ENCODE measurements at places on chromosomes 4 and X.

GRCh38 chr4:53511014-53511413 lies 80.3 kb downstream of the LNX1 start:
- no peak for DNase-seq

GRCh38 chrX:10133980-10134676 lies 22.6 kb upstream of the CLCN4 start:
- DNase-seq = no peak

DNA sequence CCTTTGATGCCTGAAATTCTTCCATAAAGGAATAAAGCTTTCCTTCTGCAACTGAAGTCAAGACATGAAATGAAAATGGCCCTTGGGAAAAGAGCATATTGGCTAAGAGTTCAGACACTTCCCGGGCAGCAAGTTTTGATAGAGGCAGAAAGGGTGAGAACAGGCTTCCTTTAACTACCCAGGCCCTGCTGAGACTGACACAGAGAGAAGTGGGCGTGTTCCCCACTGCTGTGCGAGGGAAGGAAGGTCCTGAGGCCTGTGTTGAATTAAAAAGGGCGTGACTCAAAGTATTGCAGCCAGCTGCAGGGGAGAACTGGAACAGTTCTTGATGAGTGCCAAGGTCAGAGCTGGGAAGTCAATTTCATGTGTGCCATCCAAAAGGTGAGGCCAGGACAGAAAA lies 33.9 kb upstream of the ADGRG2 start:
- no peak for DNase-seq

- DNase-seq = no peak
These were observed 51.3 kb downstream of the RGS12 start for GRCh38 chr4:3344104-3344503.

GRCh38 chr4:3035674-3036073 lies 38.7 kb downstream of the HTT-AS start:
- DNase-seq = no peak

- no peak for DNase-seq
These were observed 7.4 kb downstream of the FGF2 start for GRCh38 chr4:122833999-122834398.

DNA sequence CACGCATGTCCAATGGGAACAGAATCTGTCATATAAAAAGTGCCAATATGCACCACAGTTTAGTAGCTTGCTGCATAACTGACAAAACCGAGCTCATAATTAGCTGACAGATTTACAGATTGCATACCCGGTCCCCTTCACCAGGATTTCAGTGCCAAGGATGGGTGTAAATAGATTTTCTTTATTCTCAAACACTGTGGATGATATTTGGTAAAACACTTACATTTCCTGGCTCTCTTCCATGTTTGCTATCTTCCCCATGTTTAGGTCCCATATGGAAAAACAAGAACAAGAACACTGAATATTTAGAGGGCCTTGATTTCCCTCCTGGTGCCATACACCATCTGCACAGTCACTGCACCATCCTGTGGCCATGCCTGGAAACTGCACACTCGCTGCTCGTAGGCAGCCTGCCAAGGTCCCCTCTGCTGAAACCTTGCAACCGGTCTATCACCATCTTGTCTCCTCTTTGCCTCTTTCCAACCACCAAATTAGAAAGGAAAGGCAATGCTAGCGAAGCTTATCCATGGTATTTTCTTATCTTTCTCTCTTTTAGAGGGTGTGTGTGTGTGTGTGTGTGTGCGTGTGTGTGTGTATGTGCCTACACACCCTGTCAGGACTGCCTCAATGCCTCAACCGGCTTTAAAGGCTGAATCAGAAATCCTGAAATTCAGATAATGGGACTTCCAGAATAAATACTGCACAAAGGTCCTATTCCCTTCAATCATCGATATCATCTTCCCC lies 124.2 kb upstream of the MBNL3 start:
- DNase-seq = peak; percentile 24

GRCh38 chr4:72112514-72113156 lies 80.8 kb downstream of the NPFFR2 start:
- DNase-seq = no peak

- DNase-seq = no peak
These were observed 2.2 kb upstream of the SRD5A3 start for GRCh38 chr4:55343887-55344286.

- no peak for DNase-seq
These were observed 98.1 kb downstream of the HNRNPD start for GRCh38 chr4:82275431-82276331.

- no peak for DNase-seq
These were observed 408.8 kb downstream of the MAPK10 start for GRCh38 chr4:85951099-85951498.

DNA sequence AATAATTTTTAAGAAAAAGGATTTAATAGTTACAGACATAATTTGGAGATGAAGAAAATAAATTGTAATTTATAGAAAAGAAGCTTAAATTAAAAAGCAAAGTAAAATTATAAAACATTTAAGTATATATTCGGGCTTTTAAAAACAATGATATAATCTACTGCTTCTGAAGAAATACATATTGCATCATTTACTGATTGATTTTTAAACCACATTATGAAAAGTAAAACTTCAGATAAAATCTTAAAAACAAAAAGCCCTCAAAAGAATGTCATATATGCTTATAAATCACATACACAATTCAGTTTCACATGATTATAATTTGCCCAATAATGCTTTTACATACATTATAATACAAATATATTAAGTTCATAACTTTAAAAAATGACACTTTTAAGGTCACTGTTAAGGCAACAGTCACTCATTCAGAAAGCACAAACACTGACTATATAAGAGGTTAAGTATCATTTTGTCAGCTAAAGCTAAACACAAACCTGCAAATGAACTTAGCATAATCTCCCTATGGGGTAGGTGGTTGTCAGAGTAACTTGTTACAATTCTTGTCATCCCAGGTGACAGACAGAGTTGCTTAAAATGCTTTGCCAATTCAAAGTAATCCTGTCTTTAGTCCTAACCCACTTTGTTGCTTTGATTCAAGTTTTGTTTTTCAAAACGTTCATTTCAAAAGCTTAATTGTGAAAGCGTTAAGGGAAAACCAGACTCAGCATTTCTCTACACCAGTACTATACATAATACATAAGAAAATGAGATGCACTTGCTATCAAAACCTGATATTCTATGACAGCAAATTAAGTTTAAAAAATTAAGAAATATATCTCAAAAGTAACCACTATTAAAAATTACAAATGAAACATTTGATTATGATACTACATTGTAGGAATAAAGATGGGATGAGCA lies 90.6 kb upstream of the MAB21L2 start:
- no peak for DNase-seq

DNA sequence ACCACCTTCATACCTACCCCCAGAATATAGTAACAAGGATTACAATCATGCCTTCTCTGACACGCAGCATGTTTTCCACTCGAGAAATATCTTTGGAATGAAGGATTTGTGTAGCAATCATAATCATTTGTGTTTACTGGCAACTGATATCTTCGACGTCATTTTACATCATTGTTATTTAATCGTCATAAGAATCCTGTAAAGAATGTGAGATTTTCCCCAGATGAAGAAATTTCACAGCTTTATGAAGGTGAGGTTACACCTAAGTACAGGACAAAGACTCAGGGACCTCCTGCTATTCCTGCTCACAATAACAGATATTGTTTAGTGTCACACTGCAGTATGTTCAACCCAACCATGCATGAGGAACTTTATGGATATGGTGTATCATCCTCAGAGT lies 198.2 kb upstream of the LDB2 start:
- no peak for DNase-seq

- DNase-seq = no peak
These were observed 908 bp upstream of the TLR6 start for GRCh38 chr4:38857354-38858096.

DNA sequence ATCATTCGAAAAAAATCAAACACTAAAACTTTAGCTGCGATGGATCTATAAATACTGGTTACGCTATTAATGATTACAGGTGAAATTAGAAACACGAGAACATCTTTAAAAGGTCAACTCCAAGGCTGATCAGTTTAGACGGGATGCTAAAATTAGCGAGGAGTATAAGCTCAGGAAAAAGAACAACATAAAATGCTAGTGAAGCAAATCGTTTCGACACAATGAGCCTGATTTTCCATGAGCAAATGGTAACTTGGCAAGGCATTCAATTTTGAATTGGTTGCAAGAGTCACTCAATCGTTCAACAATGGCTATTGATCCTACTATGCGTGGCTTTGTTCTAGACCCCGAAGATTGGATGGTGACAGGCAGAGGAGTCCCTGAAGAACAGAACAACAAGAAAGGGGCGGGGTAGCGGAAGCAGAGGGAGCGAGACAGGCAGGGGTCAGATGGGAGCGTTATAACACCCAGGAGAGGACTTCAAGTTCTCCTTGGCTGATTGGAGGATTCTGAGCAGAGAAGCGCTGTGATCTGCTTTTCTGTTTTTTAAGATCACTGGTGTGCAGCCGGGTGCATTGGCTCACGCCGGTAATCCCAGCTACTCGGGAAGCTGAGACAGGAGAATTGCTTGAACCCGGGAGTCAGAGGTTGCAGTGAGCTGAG lies 146.5 kb downstream of the RBM47 start:
- DNase-seq = no peak

DNA sequence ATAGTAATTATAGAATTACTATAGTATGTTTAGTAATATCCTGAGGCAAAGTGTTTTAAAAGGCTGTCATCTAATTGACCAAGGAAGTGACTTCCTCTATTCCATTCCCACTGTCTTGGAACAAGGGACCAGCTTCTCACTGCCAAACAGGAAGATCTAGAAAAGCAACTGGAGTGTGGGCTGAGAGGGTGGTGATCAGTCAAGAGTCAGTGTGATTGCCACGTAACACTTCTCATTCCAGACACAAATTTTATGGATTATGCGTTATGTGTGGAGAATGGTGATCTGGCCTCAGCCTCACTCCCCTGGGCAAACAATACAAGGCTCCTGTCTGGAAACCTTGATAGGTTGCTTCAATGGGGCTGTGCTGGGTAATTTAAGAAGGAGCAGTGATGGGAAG lies 60.0 kb downstream of the RRAGB start:
- no peak for DNase-seq

- DNase-seq = no peak
These were observed 23.3 kb upstream of the GUCY1B1 start for GRCh38 chr4:155735496-155735895.

GRCh38 chrX:128650326-128650725 lies 598.1 kb upstream of the ACTRT1 start:
- peak; percentile 65 for DNase-seq

- no peak for DNase-seq
These were observed 102.6 kb downstream of the FSTL5 start for GRCh38 chr4:162061214-162061613.

GRCh38 chrX:110320381-110320987 lies 2.6 kb upstream of the AMMECR1 start:
- no peak for DNase-seq

GRCh38 chr4:153748378-153748777 lies 11.4 kb downstream of the RNF175 start:
- no peak for DNase-seq

- no peak for DNase-seq
These were observed 15.6 kb upstream of the SPRY1 start for GRCh38 chr4:123380728-123381716.

DNA sequence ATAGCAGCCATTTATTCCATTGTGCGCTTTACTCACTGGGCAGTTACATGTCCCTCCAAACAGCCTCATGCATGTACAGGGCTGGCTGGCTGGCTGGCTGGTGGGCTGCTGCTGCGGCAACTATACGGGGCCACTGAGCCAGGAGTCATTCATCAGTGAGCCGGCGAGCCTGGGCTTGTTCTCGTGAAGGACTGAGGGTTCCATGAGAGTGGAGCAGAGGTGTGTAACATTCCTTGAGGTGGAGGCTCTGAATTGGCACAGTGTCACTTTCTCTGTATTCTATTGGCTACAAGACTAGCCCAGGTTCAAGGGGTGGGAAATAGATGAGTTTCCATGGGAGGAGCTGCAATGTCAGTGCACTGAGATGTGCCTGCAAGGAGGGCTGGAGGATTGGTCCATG lies 89.1 kb downstream of the ARHGAP10 start:
- DNase-seq = no peak

DNA sequence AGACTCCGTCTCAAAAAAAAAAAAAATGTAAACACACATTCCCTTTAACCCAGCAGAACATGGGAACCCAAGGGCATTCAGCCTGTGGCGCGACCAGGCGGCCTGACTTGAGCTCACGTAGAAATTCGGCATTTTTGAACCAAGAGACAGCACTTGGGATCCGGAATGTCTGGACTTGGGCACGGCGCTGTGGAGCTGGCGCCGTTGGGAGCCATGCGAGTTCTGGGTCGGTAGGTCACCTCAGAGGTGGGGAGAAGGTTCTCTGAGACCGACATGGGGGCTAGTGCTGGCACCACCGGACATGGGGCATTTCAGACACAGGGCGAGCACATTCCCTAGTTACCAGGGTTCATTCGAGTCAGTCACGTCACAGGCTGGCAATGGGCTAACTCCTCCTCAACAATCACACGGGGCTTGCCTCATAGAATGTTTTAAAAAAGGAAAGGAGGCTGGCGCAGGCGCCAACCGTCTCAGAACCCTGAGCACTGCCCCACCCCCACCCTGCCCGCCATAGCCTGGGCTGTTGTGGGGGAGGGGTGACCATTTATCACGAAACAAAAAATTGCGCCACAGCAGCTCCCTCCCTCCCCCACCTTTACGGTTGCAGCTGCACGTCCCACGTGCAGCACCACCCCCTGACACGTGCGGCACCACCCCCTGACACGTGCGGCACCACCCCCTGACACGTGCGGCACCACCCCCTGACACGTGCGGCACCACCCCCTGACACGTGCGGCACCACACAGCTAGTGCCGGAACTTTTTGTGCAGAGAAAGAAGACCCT lies at the start of gene TEX28:
TEX28 (minus strand) TSS at position 334 of the 784 bp plus-strand sequence. CDS start 3,007 bp downstream, outside the sequence.
- DNase-seq = no peak

DNA sequence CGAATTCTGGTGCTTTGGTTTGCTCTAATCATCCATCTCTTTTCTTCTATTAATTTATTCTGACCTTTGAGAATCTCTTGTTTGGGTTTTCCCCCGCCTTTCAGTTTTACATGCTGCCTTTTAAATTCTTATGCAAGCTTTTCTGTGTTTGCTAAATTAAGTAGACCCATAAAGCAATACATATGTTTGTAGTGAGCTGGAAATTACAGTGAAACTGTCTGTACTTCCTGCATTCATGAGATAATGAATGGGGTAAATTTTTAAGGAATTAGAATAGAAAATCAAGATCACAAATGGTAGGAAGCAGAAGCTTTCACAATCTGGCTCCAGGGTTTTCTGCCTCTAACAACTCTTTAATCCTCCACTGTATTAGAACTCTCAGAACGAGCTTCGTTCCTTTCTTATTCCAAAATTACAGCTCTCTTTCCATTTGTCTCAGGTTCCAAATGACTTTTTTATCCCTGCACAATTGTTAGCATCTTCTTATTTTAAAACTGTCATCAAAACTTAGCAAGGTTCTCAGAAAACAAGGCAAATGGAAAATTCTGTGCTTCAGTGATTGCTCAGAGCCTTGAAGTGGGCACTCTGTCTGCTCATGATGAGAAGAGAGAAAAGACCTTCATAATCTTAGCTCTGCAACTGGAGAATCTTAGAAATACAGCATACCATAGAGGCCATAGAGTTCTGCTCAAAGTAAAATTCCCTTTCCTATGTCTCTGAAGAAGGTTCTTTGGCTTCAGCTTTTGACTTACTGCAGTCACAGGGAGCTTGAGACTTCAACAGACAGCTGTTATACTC lies 108.2 kb downstream of the EGF start:
- DNase-seq = no peak

GRCh38 chr4:82402196-82402775 lies 28.0 kb downstream of the HNRNPDL start:
- DNase-seq = no peak
